Stimulated activated CD8-positive, alpha-beta memory T cell treated with anti-CD3 and anti-CD28 coated beads, Interleukin-15, amount 100 ng/mL, for 24 hours (primary cell): ENCODE measurements at places on chromosomes 12 and 14.
A peak's percentile ranks its signal among the peaks of the same experiment; 100 is the strongest.

DNA sequence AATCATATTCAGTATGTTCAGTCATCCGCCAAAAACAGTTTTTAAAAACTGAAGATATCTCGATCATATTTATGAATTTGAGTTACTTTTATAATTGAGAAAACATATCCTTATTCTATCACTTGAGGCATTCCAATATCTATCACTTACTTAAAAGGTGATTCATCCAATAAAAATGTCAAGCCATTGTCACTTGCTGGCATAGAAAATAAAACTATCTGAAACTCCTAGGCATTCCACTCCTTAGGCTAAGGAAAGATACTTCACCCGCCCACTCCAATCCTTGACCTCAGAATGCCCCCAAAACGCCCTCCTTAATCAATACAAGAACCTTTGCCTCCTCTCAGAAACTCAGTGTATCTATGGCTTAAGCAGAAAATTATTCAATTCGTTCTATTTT is 51.3 kb upstream of the AMIGO2 start:
- no peak for DNase-seq

DNA sequence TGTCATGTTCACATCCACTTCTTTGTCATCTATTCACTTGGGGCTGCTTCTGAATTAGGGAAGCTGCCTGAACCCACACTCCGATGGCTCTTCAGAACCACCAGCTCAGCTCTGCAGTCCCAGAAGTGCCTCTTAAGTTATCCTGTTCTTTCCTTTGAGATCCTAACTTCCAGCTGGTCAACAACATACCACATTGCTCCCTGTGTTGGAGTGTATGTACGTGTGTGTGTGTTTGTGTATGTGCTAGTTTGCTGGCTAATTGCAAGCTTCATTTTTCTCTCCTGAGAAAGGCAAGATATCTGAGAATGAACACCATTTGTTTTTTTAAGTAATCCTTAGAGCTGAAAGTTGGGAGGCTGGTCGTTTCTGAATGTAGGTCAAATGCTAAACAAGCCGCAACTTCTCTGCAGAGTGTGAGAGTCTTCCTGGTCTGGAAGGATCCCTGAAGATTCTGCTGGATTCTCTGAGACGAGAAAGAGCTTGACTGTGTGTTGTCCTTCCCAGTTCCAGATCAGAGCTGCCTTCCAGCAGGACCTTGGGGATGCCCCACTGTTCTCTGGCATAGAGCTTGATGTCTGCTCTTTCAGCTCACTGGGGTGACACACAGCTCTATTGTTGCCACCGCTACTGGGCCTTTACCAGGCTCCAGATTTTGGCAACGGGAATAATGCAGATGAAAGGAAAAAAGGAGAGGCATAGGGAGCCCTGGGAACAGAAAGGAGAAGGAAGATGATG is 839 bp downstream of the GSG1 start:
- no peak for DNase-seq

- DNase-seq, result no peak
Measured at GRCh38 chr12:132426349-132427173, 63.4 kb upstream of the FBRSL1 start.

GRCh38 chr14:74954232-74954946 is 1.0 kb downstream of the PGF start:
- no peak for DNase-seq

GRCh38 chr14:36659822-36660735 is 1.6 kb upstream of the PAX9 start:
- no peak for DNase-seq

DNA sequence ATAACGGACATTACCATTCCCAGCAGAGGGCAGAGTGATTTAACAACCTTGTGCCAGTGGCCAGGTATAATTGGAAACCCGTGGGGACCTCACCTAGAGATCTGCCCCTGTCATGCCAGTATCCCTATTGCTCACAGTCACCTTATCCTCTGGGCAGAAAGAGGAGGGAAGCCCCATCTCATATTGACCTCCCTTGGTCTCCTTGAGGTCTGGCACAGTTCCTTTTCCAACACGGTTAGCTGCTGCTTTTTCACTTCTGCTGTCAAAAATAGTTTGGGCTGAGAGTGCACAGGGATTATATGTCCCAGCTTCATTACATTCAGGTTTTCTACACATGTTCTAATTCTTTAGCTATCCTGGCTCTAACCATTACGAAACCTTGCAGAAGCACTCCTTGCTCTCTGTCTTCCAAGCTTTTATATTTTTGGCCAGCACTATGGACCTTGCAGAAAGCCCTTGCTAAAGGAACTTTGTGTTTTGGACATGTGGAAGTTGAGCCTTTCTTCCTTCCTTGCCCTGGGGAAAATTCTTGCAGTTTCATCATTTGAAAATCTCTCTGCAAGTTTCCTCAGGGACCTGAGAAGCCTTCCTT is 111.7 kb upstream of the MIS18BP1 start:
- no peak for DNase-seq

- no peak for DNase-seq
Measured at GRCh38 chr12:93541578-93542225, 30.8 kb upstream of the SOCS2 start.

GRCh38 chr12:6494968-6495367 is 1.1 kb downstream of the NCAPD2 start:
- no peak for DNase-seq

DNA sequence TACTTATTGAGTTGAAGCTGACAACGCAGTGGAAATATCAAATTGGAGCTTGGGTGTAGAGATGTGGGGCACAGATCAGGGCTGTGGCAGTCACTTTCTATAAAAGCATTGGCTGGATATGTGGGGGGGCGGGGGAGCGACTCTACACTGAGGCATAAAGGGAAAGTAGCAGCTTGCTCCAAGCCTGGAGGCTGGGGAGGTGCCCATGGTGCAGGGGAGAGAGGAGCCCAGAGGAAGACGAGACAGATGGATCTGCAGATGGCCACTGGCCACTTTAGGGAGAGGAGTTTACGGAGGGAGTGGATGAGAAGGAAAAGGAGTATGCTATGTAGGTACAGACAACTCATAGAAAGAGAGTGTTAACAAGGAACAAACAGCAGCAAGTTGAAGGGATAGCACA is 13.5 kb upstream of the NGB start:
- no peak for DNase-seq

DNA sequence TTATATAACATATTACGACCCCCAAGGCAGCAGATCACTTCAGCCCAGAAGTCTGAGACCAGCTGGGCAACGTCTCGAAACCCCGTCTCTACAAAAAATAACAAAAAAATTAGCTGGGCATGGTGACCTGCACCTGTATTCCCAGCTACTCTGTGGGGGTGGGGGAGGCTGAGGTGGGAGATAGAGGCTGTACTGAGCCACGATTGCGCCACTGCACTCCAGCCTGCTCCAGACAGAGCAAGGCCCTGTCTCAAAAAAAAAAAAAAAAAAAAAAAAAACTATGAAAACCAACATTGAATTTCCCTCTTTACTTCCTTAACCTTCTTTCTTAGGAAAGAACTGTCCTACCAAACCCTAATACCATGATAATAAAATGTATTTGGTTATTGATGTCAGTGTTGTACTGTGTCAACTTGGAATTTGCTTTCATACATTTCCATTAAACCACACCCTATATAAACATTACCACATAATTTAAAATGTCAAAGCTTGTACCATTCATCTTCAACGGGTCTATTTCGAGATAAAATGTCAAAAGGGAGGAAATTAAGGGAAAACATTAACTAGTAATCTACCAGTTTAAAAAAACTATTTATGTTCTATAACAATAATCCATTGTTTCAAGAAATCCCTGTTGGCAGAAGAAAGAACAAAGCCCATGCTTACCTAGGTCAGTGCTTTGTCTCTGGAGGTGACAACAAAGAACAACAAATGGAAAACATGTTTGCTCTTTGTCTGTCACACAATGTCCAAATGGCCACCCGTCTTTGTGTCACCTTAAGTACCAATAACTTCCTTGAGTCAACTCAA is 17.4 kb downstream of the GALNT4 start:
- DNase-seq, result no peak

- no peak for DNase-seq
Measured at GRCh38 chr14:26775765-26776563, 178.1 kb upstream of the NOVA1 start.

- peak; percentile 73 for DNase-seq
Measured at GRCh38 chr14:64504310-64504896, at the start of gene ZBTB1. Gene ZBTB1 (plus strand): TSS chr14:64504770. CDS start chr14:64521505, 16,735 bp downstream.

DNA sequence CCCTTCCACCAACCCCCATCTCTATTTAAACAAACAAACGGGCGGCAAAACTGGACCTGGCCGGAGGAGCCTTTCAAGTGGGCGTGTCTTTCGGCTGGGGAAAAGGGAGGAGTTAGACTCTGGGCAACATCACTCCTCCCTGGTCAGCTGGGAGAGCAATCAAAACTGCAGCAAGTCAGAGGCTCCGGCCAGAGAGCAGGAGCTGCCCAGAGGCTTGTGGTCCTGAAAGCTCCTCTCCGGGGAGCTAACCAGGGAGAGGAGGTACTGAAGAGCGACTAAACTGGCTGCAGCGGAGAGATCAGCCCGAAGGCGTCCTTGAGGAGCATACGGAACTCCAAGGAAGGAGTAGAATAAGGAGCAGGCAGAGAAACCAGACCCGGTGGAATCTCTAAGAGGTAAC is at the start of gene NEUROD4:
Gene NEUROD4, plus strand, starts transcription at position 191 of the 400 bp plus-strand sequence. CDS start 6,466 bp downstream, outside the sequence.
- DNase-seq, result no peak

DNA sequence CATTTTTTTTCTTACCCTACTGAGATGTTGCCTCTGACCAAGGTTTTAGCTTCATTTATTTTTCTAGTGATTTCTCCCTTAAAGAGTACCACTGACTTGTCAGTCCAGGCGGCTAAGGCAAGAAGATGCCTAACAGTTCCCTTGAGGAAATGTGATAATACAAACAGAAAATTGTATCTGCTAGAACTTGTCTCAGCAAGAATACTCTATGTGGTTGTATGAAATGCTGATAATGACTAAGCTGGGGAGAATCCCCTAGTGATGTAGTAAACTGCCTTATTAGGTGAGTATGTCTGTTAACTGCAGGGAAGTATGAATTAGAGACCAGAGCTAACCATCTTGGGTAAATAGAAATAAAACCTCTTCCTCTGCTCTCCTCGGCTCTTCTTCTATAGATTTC is 6.7 kb downstream of the C12orf54 start:
- no peak for DNase-seq

DNA sequence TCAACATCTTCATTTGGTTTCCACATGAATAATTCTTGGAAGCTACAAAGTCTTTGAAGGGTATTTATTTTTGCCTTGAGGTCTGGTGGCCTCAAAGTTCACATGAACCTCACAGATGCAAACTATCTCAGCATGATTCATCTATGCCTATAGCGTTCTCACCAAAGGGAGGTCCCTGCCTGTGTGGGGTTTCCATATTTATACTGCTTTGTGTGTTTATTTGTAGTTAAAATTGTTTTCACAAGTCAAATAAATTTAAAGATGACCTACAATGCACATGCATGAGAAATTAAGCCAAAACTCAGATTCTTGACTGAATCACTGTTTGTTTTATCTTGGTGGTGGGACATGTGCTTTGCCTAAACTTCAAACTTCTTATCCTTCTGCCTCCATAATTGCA is 176.7 kb downstream of the PPM1H start:
- no peak for DNase-seq

DNA sequence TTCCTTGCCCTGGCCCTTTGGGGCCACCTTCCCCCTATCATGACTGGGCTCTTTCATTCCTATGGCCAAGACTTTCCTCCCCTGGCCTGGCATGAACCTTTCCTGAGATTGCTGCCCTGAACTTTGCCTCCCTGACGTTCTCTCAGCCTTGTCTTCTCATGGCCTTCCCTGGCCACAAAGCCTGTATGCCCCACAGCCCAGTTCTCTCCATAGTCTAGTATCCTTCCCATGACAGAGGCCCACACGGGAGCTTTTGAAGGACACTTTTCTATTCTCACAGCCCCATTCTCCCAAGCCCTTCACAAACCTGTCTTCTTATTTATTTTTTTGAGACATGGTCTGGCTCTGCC is 4.5 kb upstream of the RNU7-1 start:
- DNase-seq, result no peak

GRCh38 chr12:122866950-122867607 is 28.8 kb downstream of the VPS37B start:
- DNase-seq, result no peak

- peak; percentile 44 for DNase-seq
Measured at GRCh38 chr12:49866859-49867569, 24.1 kb upstream of the BCDIN3D start.

GRCh38 chr14:95690815-95691214 is 4.6 kb downstream of the TCL1B start:
- DNase-seq, result no peak

- DNase-seq, result no peak
Measured at GRCh38 chr12:109875572-109876131, 4.7 kb downstream of the GLTP start.

DNA sequence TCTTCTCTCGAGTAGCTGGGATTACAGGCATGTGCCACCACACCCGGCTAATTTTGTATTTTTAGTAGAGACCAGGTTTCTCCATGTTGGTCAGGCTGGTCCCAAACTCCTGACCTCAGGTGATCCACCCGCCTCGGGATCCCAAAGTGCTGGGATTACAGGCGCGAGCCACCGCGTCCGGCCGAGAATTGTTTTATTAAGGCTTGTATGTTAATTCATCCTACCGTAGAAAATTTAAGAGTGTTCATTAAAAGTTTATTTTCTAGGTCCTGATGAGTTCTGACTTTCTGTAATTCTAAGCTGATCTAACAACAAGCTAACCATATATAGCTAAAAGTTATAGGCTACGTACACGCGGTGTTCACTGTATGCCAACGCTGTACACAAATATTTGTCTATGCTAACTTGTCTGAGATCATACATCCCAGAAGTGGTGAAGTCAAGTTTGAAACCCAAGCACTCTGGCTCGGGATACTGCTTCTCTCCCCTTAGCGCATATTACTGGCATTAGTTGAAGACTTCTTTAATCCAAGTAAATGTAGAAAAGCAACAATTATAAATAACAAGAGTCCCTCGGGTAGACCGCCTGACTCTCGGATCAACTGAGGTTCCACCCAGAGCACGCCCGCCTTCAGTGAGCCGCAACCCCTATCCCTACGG is 570 bp upstream of the MRPS35 start:
- DNase-seq, result no peak

GRCh38 chr12:57897286-57897974 is 43.9 kb upstream of the ATP23 start:
- DNase-seq, result no peak

- DNase-seq, result no peak
Measured at GRCh38 chr14:38186216-38186615, 21.5 kb upstream of the SSTR1 start.

DNA sequence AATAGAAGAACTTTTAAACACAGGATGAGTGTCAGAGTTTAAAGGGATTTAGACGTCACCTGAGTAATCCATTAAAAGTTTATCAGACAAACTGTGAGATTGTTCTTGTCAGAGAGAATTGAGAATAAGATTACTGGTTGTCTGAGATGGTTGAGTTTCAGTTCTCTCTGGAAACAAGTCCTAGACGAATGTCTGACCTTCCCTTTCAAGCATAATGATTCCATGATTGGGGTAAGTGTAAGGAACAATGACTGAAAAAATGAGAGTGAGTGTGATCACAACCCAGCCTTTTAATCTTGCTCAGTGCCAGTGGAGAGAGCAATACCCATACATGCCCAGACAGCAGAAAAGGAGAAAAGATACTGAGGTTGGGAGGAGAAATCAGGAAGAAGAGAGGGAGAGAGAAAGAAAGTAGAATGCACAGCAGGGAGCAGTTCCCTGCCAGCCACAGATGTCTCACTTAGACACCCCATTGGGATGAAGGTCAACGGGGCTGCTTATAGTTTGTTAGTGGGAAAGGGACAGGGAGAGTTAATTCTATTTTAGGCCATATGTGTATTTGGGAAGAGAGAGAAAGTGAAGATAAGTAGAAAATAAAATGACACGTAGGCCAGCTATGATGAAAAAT is 4.3 kb downstream of the GRIP1 start:
- DNase-seq, result no peak

GRCh38 chr12:10235761-10236631 is 23.3 kb downstream of the GABARAPL1 start:
- DNase-seq, result no peak

- DNase-seq, result no peak
Measured at GRCh38 chr12:16359512-16360491, 12.4 kb downstream of the MGST1 start.
